Progenitor cell of endocrine pancreas (in vitro differentiated cells): ENCODE measurements at places on chromosomes 3 and 15. TPM values are rescaled to one million over a fixed set of nuclear protein-coding genes. Genes with fewer than 3 reads are reported as not detected.

- no peak for DNase-seq
- no peaks in the 10 kb centered on the region for H3K36me3 ChIP-seq
- H3K27ac ChIP-seq = no peak overlapping the region
- peaks cover 15% of the 10 kb centered on the region for H3K27me3 ChIP-seq
- H3K4me3 ChIP-seq = no peak overlapping the region
These were observed 394.5 kb upstream of the CFAP20DC start for GRCh38 chr3:59444294-59444671.

DNA sequence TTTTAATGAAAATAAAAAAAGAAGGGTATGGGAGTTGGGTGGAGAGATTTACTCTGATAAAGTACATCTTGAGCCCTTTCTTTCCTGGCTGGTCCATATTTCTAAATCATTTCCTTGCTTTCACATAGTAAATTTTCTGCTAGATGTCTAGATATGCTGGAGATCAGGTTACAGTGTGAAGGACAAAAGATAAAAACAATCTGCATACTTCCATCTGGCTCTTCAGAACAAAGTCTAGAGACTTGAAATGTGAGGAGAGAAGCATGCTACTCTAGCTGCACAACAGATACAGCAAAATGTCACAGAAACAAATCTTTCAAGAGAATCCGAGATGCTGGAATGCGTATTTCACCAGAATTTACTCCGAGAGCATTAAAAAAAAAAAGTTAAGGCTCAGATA is 42.2 kb downstream of the FOXP1 start:
- no peak for DNase-seq
- peaks cover 6% of the 10 kb centered on the region for H3K36me3 ChIP-seq
- H3K27me3 ChIP-seq = no peaks in the 10 kb centered on the region
- H3K27ac ChIP-seq = no peak overlapping the region
- H3K4me1 ChIP-seq = peaks cover 24% of the 10 kb centered on the region

- no peak for DNase-seq
- no peaks in the 10 kb centered on the region for H3K4me1 ChIP-seq
- no peak overlapping the region for H3K4me3 ChIP-seq
- H3K36me3 ChIP-seq = peaks cover 2% of the 10 kb centered on the region
- no peak overlapping the region for H3K27ac ChIP-seq
These were observed 30.5 kb downstream of the TMED3 start for GRCh38 chr15:79341396-79341795.

GRCh38 chr15:70358871-70359647 is 261.3 kb upstream of the TLE3 start:
- H3K36me3 ChIP-seq = no peaks in the 10 kb centered on the region
- peaks cover 23% of the 10 kb centered on the region for H3K27me3 ChIP-seq
- peaks cover 48% of the 10 kb centered on the region for H3K4me1 ChIP-seq

DNA sequence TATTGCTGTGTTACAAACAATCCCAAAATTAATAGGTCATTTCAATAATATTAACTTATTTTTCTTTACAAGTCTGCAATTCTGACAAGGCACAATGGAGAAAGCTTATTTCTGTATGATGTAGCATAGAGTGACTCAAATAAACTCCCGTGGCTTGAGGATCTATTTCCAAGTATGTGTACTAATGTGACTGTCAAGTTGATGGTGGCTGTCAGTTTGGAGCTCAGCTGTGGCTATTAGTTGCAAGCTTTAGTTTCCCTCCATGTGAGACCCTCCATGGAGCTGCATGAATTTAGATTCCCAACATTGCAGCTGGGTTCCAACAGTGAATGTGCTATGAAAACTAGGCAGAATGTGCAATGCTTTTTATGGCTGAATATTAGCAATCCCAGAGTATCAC is 515.5 kb upstream of the GBE1 start:
- H3K4me1 ChIP-seq = no peaks in the 10 kb centered on the region
- H3K36me3 ChIP-seq = no peaks in the 10 kb centered on the region
- no peaks in the 10 kb centered on the region for H3K27me3 ChIP-seq

DNA sequence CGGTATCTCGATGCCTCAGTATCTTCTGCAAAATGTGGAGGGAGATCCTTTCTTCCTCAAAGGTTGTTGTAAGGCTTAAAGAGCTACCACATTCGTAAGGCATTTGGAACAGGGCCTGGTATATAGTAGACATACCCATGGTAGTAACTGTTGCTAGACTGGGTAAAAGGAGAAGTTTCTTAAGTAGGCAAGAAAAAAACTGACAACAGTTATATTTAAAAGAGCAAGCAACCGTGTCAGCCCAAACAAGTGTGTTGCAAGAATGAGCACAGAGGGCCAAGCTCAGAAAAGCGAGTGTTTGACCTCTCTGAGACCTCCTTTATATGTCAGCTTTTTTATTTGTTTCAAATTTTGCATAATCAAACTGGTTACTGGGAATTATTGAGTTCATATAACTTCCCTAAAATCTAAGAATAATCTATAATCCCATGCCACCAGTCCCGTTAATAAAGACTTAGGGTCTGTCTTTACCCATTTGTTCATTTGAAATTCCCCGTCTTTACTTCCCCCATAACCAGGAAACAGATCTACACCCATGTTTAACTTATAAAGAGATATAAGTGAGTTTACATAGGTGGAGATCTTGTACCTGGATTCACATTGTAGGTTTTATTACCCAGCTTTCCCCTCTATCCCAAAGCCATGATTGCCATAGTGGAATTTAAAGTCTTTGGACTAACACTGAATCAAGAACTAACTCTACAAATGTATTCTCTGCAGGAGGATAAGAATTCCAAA is 7.3 kb downstream of the B3GNT5 start:
- no peak overlapping the region for H3K27ac ChIP-seq
- H3K36me3 ChIP-seq = peaks cover 7% of the 10 kb centered on the region
- no peak for DNase-seq
- peaks cover 23% of the 10 kb centered on the region for H3K4me1 ChIP-seq
- H3K27me3 ChIP-seq = no peaks in the 10 kb centered on the region

- H3K27ac ChIP-seq = no peak overlapping the region
- peaks cover 3% of the 10 kb centered on the region for H3K36me3 ChIP-seq
- DNase-seq = no peak
- peaks cover 6% of the 10 kb centered on the region for H3K27me3 ChIP-seq
- H3K4me3 ChIP-seq = no peak overlapping the region
These were observed 49.8 kb downstream of the BOC start for GRCh38 chr3:113261063-113261625.

GRCh38 chr3:52456169-52456799 is 880 bp downstream of the NISCH start:
- peak overlapping the region; percentile 91 for H3K27ac ChIP-seq
- H3K36me3 ChIP-seq = peaks cover 11% of the 10 kb centered on the region
- DNase-seq = no peak
- H3K27me3 ChIP-seq = no peaks in the 10 kb centered on the region
- H3K4me3 ChIP-seq = peak overlapping the region; percentile 96

- DNase-seq = no peak
- peaks cover 18% of the 10 kb centered on the region for H3K27me3 ChIP-seq
- no peak overlapping the region for H3K4me3 ChIP-seq
- H3K27ac ChIP-seq = no peak overlapping the region
- H3K36me3 ChIP-seq = no peaks in the 10 kb centered on the region
These were observed 9.2 kb downstream of the SHC4 start for GRCh38 chr15:48954538-48954937.

GRCh38 chr3:61493339-61493738 is 68.0 kb upstream of the PTPRG start:
- DNase-seq = no peak
- no peak overlapping the region for H3K27ac ChIP-seq
- no peaks in the 10 kb centered on the region for H3K27me3 ChIP-seq
- no peaks in the 10 kb centered on the region for H3K36me3 ChIP-seq
- H3K4me1 ChIP-seq = no peaks in the 10 kb centered on the region

Gene FOXB1
- total RNA-seq = not detected in 2 replicates

Gene LTF
- total RNA-seq = 0.33 and 0.53 TPM in 2 replicates
